Stimulated activated CD4-positive, alpha-beta T cell treated with anti-CD3 and anti-CD28 coated beads, Interleukin-15, amount 100 ng/mL, for 48 hours (primary cell): ENCODE measurements at places on chromosomes 16 and 17.

DNA sequence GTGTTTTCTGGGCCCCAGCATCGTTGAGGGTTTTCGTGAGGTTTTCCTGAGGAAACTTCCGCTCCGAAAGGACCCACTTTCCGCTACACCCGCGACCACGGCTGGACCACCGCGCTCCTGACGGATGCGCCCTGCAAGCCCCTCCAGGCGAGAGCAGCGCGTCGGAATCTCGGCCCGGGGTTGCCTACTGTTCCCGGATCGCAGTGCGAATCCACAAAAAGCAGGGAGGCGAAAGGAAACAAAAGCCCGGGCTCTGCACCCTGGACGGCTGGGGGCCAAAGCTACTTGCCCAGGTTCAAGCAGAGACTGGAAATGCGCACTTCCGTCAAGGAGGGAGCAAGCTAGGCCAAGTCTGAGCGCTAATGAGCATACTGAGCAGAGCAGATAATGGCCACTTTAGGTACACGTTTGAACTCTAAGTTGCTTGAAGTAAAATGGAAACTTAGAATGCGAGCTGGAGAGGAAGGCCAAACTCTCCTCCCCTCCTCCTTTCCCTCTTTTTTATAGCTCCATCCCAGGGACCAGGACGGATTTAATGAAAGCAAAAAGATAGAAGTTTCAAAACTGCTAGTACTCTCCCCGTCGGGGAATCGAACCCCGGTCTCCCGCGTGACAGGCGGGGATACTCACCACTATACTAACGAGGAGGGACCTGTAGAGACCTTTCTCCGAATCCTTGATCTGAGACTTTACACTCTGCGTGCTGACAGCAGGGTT is 11.4 kb upstream of the AURKB start:
- peak; percentile 83 for DNase-seq

DNA sequence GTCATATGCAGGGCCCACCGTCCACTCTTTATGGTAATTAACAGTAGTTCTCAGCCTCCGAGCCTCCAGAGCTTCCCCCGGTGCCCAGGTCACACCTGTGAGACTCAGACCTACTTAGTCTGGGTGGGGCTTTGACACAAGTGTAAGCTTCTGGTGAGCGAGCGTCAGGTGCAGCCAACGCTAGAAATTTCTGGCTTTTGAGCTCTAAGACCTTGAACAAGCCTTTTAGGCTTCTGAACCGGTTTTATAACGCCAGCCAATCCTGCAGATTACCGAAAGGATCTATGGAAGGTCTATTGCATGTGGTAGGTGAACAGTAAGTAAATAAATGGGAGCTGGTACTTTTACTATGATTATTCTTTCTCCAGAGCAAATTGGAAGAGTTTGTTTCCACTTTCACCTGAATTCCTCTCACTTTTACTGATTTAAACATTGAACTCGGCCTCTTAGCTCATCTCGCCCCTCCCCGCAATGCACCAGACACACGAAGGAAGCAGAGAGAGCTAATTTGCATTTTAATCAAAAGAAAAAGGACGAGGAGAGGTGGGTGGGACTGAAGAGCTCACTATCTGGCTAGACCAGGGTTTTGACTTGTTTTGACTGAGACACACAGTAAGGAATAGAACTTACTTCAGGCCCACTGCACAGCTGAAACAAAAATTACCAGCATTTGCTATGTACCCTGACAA is 47.1 kb downstream of the ABAT start:
- no peak for DNase-seq

- no peak for DNase-seq
Measured at GRCh38 chr17:81434072-81434471, 38.8 kb downstream of the BAHCC1 start.

GRCh38 chr16:4767872-4768548 is 1.0 kb upstream of the ZNF500 start:
- no peak for DNase-seq

DNA sequence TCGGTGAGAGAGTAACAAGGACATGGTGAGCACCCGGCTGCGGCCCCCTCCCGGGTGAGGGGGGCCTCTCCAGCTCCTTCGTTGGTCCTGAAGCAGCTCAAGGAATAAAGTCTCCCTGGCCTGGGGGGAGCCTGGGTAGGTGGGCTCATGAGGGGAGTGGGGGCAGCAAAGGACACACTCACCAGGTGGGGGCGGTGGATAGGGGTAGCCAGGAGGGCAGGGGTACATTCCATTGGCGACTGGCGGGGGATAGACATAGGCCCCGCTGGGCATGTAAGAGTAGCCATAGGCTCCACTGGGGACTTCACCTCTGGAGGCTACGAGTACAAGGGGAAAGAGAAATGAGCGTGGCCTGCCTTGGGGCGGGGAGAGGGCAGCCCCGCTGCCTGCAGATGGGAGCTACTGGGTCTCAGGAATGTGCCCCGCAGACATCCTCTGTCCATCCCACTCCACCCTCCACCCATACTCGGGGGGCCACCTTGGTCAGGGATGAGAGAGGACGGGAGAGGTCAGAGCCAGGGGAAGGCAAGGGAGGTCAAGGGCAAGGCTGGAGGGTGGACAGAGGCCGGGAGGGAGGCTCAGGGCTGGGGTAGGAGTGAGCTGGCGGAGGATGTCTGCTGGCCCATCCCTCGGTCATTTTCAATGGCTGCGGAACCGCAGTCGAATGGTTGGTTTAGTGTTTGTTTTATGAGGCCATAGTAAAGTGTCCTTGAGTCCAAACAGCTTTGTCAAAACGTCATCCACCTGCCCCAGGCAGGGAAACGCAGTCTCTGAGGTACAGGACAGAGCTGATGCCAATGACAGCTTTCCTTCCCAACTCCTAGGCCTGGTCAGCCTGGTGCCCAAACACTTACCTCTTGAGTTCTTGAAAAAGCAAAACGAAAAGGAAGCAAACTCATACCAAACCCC is 3.7 kb upstream of the UNC13D start:
- DNase-seq: no peak

GRCh38 chr16:50267651-50268050 is 1.3 kb downstream of the ADCY7 start:
- DNase-seq: no peak

- no peak for DNase-seq
Measured at GRCh38 chr17:77451894-77452852, 311.4 kb downstream of the SEC14L1 start.

- no peak for DNase-seq
Measured at GRCh38 chr17:3740611-3741073, 16.9 kb downstream of the HASPIN start.

- no peak for DNase-seq
Measured at GRCh38 chr16:66660422-66661209, 35.9 kb downstream of the CMTM4 start.
